ENCODE measurements at places on chromosomes 7 and 10.

GRCh38 chr10:77357185-77357584 lies 280.4 kb downstream of the KCNMA1 start:
- no peak for DNase-seq

DNA sequence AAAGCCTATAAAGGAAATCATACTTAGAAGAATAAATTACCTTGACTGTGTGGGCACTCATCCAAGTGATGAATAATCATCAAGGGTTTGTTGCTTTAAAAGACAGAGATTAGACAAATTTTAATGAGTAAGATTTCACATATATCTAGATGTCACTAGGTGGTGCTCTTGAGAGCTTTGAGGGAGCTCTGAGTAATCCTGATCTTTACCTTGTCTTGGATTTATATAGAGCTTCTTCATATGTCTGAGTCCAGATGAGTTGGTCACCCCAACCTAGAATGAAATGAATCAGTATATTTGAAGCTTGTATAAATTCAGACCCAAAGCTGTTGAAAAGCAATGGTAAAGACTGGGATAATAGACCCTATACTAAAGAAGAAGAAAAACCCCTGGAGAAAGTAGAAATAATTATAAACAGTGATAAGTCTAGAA lies 3.7 kb downstream of the AGR2 start:
- no peak for DNase-seq

DNA sequence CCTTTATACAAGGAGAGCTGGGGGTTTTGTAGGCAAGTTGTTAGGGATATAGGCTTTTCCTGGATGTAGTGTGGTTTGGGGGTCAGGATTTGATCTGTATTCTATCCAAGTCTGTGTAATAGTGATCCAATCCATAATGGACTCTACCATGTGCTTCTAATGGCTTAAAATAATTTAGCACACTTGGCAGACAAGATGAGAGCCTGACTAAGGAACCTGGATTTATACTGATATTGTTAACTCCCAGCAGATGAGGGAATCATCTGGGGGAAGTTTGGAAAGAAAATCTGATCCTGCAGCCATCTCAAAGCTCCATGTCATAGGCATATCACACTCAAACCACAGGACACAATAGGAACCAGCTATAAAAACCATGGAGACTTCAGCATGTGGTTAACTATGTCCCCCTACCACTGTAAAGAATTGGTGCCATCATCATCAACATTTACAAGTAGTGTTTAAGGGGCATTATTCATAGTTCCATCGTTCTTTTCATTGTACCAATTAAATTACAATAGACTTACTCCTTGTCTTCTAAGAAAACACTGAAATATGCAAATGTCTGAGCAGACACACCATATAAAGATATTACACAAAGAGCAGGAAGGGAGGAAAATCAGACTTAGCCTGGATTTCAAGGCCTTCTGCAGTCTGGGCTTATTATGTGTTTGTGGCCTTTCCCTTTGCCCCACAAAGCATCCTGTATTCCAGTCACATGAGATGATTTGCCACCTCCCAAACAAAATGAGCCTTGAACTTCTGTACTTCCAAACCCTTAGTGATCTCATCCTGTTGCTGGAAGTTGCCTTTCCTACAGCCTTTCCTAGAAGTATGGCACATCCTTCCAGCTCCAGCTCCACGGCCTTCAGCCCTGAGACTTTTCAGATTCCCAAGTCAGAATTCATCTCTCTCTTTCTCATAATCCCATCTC lies 22.5 kb upstream of the HPS1 start:
- no peak for DNase-seq

GRCh38 chr7:33039257-33039902 lies 23.2 kb downstream of the NT5C3A start:
- no peak for DNase-seq

DNA sequence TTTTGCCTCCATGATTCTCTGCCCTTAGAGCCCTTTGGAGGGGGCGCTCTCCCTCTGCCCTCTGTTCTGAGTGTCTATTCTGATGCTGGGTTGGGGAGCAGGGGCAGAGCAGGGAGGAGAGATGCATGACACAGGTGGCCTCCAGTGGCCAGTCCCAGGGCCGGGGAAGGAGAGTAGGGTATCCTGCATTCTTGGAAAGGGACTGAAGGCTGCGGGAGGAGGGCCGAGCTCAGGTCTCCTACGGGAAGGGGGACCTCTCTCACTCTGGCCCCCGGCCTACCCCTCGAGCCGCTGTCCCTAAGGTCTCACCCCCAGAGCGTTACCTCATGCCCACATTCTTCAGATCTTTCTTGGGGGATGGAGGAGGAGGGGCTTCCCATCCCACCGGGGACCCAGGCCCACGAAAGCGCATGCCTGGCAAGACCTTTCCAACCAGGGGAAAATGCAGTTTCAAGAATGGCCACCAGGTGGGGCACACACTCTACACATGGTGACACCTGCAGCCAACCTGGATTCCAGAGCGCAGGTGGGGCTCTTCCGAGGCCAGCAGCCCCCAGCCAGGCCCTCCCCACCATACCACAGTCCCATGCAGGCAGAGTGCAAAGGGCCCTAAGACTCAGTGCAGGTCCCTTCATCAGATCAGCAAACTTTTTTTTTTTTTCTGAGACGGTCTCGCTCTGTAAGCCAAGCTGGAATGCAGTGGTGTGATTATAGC lies 86.4 kb downstream of the MYL10 start:
- peak; percentile 14 for DNase-seq

DNA sequence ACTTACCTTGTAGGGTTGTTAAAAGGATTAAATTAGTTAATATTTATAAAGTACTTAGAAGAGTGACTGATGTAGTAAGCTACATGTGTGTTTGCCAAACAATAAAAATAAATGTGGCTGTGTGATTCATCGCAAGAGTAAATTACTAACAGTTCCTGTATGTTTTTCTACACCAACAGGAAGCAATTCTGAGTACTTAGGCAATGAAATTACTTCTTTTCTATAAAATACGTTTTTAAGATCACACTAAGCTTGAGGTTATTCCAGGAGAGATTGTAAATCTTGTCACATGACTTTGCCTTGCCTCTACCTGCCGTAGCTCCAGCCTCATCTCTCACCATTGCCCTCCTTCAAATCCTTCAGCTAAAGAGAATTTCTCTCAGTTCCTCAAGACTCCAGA lies 18.1 kb upstream of the GSTK1 start:
- DNase-seq: no peak

DNA sequence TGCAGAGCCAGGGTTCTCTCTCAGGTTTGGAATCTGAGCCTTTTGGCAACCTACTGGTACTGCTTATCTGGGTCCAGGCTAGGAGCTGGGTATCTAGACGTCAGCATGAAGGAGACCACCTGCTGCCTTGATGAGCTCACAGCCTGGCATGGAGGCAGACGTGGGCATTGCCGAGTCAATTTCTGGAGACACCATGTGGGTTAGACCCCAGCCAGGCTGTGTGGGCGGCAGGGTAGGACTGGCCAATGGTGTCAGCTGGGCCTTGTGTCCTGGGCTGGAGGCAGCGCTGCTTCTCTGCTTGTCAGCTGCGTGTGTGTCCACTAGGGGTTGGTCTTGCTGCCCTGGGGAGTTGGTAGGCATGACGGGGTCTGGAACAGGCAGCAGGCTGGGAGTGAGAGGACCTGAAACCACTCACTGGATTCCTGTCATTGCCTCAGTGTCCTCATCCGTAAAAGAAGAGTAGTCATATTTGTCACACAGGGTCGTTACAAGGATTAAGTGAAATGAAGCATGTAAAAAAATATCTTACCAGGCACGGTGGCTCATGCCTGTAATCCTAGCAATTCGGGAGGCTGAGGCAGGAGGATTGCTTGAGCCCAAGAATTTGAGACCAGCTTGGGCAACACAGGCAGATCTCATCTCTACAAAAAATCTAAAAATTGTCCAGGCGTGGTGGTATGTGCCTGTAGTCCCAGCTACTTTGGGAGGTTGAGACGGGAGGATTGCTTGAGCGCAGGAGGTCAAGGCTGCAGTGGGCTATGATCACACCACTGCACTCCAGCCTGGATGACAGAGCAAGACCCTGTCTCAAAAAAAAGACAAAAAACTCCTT lies 31.7 kb upstream of the ANKRD2 start:
- DNase-seq: no peak

Data from DMS79 (cell line).